Brain microvascular endothelial cell (primary cell): ENCODE measurements at places on chromosomes 2 and 18.

DNA sequence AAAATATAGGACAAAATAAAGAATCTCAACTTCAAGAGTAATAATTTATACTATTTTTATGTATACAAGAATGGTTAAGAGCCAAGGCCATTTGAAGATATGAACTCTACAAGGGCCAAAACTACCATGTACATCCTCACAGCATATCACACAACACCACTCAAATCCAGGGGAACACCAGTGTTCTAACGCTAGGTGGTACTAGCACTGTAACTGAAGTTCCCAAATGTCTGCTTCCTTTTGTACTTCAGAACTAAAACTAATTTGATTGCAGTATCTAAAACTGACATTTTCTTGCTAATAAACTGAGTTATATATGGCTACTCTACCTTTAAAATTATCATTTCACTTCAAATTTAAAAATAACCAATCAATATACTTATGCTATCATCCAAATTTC lies 47.0 kb downstream of the REV1 start:
- DNase-seq = no peak

DNA sequence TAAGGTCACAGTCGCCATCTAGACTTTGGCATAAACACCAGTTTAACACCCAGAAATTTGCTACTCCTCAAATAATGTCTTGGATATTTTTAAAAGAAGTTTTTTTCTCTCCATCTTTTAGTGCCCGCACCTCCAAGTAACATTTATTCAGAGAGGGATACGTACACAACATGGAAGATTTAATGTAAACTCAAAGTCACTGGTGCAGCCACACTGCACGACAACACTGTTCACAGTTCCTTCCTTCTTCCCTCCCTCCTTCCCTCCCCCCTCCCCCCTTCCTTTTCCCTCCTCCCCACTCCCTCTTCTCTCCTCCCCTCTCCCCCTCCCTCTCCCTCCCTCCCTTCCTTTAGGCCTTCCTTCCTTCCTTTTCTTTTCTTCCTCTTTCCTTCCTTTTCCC lies 56.5 kb downstream of the NPPC start:
- no peak for DNase-seq

DNA sequence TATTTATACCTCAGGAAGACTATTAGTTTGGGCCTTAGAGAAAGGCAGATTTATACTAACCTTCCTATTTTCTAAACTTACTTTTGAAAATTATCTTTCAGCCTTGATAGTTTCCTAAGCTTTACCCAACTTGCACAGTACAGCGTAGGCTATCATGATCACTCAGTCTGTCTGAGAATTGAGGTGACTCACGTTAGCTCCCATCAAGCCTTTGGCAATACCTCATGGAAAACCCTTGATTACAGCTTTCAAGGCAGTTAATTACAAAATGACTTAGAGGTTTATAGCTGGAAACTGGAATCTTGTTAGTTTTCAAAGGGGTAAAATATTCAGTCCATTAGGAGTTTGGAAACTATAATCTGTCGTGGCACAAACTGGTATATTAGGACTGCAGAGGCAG lies 26.4 kb upstream of the ARMC9 start:
- DNase-seq = no peak

GRCh38 chr18:48991676-48992075 lies 40.9 kb upstream of the SMAD7 start:
- DNase-seq = no peak

- DNase-seq = no peak
Observed at GRCh38 chr2:28606986-28607441, 111.2 kb downstream of the PLB1 start.

- DNase-seq = no peak
Observed at GRCh38 chr2:215930505-215931253, 82.7 kb downstream of the MREG start.

DNA sequence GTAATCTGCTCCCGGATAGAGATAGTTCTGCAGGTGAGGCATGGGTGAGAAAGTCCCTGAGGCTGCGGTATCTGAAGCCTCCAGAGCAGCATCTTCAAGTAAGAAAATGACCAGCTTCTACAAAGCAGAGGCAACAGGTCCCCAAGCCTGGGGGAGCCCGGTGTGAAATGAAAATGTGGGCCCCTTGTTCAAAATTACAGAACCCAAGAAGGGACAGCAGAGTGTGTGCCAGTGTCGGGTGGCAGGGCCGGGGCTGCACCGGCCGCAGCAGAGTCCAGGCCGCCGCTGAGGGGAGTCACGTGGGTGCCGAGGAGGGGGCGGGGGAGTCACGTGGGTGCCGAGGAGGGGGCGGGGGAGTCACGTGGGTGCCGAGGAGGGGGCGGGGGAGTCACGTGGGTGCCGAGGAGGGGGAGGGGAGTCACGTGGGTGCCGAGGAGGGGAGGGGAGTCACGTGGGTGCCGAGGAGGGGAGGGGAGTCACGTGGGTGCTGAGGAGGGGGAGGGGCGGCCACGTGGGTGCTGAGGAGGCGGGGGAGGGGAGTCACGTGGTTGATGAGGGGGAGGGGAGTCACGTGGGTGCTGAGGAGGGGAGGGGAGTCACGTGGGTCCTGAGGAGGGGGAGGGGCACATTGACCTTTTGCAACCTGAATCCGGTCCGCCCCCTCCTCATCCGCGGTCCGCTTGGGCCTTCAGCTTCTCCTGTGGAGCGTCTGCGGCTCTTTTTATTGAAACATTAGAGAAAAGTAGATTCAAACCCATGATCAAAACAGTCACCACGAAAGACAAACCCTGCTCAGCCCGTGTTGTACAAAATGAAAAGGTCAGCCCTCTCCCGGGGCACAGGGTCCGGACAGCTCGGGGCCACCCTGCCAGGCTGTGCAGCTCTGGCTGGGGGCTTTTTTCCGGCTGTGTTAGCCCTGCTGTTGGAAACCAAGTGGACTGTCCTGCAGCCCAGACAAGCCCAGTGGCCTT lies 10.4 kb downstream of the COLEC11 start:
- no peak for DNase-seq

- no peak for DNase-seq
Observed at GRCh38 chr2:219508444-219508734, 5.9 kb upstream of the ASIC4 start.

- no peak for DNase-seq
Observed at GRCh38 chr2:215264374-215264773, 47.5 kb upstream of the ATIC start.

GRCh38 chr18:53544917-53545316 lies 679.6 kb downstream of the MBD2 start:
- no peak for DNase-seq

DNA sequence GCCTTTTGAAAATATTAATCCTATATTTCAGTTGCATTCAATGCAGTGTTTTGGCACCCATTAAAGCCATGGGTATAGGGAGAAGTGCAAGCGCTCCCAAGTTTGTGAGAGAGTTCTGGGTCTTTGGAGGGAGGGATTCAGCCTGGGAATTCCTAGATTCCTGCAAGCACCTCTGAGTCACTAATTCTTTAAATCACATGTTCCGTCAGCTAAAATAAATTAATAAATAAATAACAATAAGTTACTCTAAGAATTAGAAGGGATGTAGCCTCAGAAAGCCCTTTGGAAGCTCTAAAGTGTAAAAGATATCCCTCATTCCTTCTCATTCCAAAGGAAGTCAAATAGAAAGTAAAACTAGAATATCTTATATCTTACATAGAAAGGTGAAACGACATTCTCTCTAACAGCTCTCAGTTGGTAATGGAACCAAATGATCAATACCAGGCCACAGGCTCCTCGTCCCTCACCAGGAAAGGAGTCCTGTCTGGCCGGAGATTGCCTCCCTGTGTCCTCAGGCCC lies 222.4 kb upstream of the RBBP8 start:
- DNase-seq = no peak

DNA sequence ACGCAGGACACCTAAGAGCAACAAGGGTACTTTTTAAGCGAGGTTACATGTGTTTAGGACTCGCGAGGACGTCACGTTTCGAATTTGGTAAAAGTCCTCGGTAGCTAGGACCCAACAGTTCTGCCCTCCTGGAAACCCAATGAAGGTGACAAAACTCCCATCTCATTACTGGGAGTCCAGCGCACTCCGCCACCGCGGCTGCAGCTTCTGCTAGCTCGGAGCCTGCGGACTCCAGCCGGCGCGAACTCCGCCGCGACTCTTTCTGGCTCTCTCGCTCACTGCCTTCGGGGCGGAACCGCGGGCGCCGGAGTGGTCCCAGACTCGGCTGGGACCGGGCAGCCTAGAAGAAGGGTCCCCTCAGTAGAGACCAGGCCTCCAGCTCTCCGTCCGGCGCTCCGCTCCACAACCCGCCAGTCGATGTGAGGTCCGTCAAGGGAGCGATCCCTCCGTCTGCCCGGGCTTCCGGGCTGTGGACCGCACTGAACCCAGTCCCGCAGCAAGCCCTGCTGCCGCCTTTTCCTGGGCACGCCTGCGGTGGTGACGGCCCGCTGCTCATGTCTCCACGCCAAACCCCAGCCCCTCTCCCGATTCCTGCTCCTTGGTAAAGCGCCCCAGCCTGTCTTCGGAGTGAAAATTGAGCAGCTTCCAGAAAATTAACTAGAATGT lies 3.0 kb upstream of the OSR1 start:
- DNase-seq = no peak
